ENCODE measurements at places on chromosomes 6 and 20.

DNA sequence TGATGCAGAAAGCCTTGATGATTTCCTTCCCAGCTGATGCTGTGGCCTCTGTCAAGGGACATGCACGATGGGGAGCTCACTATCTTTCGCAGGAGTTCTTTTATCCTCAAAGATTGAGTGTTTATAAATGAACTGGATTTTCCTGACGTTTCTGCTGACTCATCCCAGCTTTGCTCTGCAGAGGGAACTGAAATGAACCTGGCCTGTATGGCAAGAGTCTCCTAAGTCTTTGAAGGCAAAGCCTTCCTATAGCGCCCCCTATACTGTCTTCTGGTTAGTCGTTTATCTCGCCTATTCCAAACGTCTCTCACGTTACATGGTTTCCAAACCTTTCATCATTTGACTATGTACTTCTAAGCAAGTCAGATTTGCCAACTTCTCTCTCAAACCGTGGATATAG lies 565.3 kb downstream of the KIF16B start:
- no peak for DNase-seq

DNA sequence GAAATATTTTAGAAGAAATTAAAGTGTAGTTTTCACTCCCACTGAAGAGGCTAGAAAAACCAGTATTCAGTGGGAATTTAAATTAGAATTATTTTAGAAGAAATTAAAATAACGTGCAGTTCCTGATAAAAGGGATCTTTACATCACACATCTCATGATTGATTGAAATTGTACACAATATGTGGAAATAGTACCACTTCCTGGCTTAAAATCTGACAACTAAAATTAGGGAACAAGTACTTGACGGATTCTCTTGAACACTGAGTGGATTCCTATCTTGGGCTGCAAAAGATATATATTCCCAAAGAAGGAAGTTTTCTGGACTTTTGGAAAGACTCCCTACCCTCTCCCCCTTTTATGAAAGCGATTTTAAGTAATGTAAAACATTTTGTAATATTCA lies 14.6 kb upstream of the MTCL3 start:
- DNase-seq, result no peak

DNA sequence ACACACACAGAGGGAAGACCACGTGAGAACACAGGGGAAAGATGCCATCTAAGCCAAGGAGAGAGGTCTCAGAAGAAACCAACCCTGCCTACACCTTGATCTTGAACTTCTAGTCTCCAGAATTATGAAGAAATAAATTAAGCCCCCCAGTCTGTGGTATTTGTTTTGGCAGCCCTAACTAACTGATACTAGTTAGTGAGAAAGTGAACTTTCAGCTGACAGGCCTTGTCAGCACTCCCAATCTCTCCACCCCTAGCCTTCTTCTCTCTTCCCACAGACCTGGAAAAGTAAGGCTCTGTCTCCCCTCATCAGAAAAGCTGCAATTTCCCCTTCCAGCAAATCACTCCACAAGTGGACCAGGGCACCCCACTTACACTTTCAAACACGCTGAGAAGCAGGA lies 108.6 kb upstream of the CDYL start:
- no peak for DNase-seq

- no peak for DNase-seq
These were observed 32.5 kb upstream of the TMEM244 start for GRCh38 chr6:129893640-129894039.

GRCh38 chr20:16922834-16923233 lies 174.7 kb downstream of the OTOR start:
- no peak for DNase-seq

DNA sequence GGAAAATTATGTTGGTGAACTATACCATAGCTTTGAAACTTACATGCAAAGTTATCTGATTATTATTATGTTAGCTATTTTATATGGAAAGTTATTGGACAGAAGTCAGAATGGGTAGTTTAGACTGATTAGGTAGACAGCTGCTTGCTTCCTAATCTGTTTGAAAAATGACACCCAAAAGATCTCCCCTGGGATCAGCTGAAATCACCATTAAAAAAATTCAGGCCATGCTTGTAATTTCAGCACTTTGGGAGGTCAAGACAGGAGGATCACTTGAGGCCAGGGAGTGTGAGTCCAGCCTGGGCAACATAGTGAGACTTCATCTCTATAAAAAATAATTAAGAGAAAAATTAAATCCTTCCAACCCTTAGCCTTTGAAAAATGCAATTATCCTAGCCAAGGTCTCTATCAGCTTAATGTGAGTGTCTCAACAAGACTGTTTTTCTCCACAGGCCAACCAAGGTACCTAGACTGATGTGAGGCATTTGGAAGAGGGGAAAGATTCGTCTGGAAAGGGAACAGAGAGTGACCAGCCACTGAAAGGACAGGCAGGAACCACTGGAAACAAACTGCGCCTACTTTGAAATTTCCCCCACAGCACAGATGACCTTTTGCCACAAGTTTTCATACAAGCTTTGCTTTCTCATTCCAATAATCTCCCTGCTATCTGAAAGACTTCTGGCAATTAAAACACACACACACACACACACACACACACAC lies 232.3 kb downstream of the GMPR start:
- no peak for DNase-seq

GRCh38 chr6:128370072-128370471 lies 150.3 kb downstream of the PTPRK start:
- peak; percentile 9 for DNase-seq

- DNase-seq, result no peak
These were observed 90.2 kb upstream of the QKI start for GRCh38 chr6:163324326-163324687.

GRCh38 chr6:26008470-26008869 lies 45.9 kb downstream of the TRIM38 start:
- no peak for DNase-seq

DNA sequence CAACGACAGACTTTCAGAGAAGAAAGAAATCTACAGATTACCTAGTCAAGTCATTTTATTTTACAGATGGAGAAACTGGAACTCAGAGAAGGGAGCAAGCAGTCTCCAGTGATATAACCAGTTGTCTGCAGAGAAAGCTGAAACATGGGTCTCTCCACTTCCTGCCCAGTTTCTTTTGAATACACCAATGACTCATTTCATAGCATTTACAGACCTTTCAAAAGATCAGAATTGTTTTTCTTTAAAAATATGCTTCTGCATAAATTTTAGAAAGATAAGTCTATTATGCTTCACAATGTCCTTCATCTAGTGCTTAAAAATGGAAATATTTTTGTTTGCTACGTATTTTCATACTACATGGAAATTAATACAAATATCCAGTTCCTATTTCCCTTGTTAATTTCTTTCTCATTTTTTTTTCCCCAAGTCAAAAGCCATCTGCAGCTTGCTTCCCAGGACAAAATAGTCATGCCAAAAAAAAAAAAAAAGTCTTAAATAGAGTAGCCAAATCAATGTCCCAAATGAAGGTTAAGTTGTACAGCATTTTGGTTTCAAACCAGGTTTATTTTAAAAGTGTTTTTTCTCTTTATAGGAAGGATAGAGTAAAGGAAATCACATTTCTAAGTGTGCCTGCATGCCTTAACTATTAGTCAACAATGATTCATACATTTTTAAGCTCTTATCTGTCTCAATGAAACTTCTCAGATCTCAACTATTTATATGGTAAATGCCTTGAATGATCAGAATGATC lies 36.9 kb downstream of the ARHGAP18 start:
- DNase-seq, result peak; percentile 82

GRCh38 chr6:8914700-8915099 lies 479.4 kb upstream of the SLC35B3 start:
- no peak for DNase-seq

DNA sequence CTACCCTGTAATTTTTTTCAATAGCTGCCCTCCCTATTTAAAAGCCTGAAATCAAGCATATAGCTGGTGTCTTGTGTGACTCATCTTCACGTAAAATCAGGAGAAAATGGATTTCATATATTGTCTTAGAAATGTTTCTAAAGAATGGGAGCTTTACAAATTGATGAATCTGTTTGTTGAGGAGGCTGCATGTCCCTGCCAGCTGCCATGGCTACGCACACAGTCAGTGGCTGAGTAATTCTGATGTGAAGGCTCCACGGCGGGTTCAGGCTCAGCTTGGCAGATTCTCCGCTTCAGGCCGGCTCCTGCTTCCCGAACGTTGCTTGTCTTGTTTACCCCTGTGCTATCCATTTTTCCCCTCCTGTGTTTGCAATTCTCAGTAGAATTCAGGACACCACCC lies 82.8 kb downstream of the CCDC170 start:
- DNase-seq, result no peak

GRCh38 chr6:66849843-66850242 lies 1142.8 kb upstream of the EYS start:
- no peak for DNase-seq

DNA sequence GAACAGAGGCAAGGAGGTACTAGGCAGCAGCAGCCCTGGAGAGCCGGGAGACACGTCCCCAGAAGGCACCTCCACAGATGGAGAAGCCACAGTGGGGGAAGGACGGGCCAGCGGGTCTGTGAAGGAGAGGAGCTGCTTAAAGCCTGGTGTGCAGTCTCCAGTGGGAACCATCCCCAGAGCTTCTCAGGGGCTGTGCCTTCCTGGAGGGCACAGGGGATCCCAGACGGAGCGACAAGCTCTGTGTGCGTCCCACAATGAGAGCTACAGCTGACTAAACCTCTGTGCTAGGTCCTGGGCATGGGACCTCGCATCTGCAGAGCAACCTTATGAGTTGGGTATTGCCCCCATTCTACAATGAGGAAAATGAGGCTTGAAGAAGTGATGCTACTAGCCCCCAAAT lies 50.7 kb downstream of the EZR start:
- no peak for DNase-seq

GRCh38 chr6:167565884-167566599 lies 241.2 kb downstream of the TTLL2 start:
- no peak for DNase-seq

GRCh38 chr6:89190741-89191140 lies 26.4 kb downstream of the GABRR1 start:
- no peak for DNase-seq

DNA sequence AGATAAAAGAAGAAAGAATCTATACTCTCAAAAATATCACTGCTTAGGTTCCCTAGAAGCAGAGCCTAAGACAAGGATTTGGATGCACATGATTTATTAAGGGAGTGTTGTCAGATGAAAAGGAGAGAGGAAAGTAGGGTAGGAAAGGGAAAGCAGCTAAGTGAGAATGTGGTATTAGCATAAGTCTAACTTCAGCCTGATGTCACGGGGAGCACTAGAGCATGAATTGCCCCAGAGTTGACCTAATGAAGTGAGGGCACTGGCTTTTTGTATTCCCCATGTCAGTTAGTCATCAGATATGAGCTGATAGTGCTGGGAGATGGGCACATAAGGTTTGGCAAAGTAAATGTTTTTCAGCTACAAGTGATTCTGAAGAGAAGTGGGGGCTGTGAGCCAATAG lies 129.0 kb upstream of the THEMIS start:
- no peak for DNase-seq

DNA sequence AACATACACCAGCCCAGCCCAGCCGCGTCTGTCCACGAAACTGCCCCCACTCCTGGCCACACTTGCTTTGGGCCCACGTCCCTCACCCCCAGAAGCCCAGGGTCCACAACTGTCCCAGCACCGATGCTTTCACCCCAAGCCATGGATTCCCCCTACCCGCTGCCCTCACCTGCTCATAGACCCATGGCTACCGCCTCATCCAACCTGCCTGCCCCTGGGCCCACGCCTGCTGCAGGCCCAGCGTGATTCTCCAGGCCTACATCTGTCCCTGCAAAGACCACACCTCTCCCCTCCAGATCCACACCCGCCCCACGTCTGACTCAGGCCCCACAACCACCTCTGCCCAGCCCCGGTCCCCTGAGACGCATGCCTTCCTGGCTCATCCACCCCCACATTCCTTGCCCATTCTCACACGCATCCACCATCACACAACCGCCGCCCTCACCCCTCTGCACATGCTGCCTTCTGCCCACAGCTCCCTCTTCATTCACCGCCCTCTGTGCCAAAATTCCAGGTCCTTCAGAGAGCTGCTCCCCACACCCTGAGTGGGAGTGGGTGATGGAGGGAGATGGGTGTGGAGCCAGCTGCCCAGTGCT lies 86.7 kb downstream of the GRM4 start:
- DNase-seq, result no peak

- DNase-seq, result no peak
These were observed 19.9 kb downstream of the PFDN4 start for GRCh38 chr20:54227751-54228150.

- DNase-seq, result peak; percentile 24
These were observed 63.0 kb upstream of the EYA2 start for GRCh38 chr20:46831633-46832011.

DNA sequence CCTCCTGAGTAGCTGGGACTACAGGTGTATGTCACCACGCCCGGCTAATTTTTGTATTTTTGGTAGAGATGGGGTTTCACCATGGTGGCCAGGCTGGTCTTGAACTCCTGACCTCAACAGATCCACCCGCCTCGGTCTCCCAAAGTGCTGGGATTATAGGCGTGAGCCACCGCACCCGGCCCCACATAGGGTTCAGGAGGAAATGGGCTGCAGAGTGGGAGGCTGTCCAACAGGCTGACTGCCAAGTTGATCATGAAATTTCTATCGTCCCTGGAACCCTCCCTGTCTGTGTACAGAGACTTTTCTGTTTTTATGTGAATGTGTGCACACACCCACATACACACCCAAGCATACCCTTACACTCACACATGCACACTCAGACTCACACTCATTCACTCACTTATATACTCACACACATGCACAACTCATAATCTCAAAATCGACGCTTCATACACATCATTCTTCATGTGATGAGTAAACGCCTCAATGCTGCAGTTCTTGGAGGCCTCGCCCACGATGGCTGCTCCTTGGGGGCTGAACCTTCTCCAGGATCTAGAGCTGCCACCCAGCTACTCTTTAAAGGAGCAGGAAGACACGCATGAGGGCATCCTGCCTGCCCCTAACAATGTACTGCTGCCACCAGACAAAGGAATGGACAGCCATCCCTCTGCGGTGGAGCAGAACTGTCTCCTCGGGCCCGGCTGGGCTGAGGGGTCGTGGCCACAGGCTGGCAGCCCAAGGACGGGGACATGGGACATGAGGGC lies 35.6 kb downstream of the SUN5 start:
- DNase-seq, result no peak

GRCh38 chr20:63092660-63093215 lies 86.0 kb upstream of the BHLHE23 start:
- no peak for DNase-seq

DNA sequence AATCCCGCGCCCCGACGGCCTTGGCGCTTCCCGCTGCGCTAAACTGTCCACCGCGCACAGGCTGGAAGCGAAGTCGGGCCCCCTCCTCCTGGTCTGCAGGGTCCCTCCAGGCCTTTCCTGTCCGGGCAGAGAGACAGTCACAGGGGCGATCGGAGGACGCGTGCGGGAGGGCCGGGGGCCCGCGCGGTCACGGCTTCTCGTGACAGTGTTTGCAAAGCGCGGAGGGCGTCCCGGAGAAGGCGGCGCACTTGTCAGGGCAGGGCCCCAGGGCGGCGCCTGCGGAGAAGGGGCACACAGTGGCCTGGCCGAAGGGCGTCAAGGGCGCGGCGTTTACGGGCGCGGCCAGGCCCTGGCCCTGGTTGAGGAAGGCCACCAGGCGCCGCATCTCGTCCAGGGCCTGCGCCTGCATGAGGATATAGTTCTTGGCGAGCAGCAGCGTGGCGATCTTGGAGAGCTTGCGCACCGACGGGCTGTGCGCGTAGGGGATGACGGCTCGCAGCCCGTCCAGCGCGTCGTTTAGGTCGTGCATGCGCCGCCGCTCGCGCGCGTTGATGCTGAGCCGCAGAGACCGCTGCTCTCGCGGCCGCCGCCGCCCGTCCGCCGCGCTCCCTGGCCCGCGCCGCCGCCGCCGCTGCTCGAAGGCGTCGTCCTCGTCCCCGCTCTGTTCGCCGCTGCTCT lies 763 bp downstream of the BHLHE23 start:
- no peak for DNase-seq

All from activated CD4-positive, alpha-beta T cell treated with anti-CD3 and anti-CD28 coated beads, Interleukin-2, Interleukin-4, amounts not matched to agents 100 ng/mL and 50 ng/mL, durations not matched to agents 16 hours and 8 hours (primary cell).